ENCODE measurements at places on chromosomes 7 and 10.

DNA sequence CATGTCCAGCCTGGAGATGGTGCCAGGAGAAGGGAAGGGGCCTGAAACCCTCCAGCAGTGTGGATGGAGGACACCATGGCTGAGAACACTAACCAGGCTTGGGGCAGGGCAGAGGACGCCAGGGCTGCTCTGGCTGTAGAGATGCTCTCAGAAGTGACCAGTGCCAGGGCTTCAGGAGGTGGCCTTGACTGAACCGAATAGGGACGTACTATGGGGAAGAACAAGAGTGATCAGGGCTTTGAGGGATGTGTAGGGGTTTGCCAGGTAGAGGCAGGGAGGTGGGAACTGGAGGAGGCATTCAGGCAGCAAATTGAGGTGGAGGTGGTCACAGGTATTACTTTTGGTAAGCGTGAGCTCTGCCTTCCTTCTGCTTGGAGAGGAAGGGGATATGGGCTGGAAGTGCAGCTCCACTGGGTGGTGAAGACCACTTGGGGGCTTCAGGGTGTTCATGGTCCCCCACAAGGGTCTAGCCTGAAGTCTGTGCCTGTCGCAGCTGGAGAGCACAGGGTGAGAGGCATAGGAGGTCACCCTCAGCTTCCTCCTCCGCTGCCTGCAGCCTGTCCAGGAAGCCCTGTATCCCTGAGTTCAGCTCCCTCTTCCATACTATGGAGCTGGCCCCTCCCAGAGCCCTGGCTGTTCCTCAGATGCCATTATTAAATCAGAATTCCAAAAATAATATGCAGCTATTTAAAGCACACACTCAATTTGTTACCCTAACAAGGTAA, 27.8 kb downstream of the ADCY1 start:
- no peak for DNase-seq

- DNase-seq = no peak
These were observed 3.0 kb upstream of the MCM10 start for GRCh38 chr10:13158401-13158800.

GRCh38 chr7:27303026-27303425, 60.4 kb downstream of the EVX1 start:
- DNase-seq = peak; percentile 54

DNA sequence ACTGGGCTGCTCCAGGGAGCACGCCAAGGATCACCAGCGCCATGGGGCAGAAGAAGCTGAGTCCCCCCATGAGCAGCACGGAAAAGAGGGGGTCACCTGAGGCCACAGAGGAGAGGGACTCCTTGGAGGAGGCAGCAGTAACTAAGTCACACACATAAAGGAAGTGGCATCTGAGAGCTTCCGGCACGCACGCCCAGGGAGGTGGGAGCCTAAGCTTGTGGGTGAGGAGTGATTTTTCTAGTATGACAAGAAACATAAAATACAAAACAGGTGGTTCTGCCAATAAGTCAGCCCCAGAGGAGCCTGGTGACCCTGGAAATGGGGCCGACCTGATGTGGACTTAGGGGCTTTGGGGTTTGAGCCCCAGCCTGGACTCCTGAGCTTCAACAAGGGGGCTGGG, 60.8 kb downstream of the CARD11 start:
- DNase-seq = no peak

DNA sequence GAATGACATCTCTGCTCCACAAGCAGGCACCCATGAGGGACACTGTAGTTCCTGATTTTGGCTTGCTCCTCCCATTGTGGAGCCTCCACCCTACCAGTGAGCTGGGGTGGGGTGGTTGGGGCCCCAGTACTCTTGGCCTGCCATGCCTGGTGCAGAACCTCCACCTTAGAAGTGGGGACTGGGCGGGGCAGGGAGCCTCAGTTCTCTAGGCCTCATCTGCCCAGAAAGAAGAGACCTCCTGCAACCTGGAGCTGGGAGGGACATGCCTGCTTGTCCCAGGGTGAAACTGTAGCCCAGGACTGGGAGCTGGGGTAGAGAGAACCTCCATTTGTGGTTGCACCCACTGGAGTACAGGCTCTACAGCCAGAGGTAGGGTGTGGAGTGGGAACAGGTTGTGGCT, 14.4 kb downstream of the RAMP3 start:
- no peak for DNase-seq

DNA sequence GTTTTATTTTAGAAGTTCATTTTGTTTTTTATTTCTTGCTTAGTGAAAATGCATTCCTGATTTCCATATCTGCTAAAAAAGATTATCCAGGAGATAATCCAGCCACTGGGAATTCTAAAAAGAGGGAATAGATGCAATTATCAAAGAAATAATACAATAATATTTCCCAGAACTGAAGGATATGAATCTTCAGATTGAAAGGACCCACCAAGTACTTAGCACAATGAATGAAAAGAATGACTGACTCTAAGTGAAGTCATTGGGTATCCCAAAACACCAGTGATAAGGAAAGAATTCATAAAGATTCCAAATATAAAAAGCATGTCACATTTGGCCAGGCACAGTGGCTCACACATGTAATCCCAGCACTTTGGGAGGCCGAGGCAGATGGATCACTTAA, 79.3 kb downstream of the REEP3 start:
- DNase-seq = no peak

DNA sequence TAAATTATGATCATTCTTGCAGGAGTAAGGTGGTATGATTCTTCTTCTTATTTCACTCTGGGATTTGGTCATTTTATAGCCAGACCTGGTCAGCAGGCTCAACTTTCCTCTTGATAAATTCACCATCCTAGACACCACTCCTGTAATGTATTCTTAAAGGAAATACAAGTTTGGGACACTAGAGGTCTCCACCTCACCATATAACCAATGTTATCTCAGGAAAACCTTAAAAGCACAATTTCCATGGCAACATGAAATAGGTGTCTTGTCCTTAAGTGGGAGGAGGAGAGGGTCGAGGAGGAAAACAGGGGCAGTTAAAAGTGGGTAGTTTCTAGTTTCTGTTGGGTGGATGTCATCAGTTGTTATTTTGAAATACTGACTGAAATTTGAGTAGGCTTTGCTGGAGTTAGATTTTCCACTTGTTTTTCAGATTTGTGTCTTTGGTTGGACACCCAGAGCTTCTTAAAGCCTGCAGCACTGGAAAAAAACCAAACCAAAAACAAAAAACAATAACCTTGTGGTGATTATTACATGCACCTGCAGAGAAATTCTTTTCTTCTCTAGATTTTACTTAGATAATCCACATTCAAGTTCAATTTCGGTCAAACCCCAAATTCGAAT, 163.1 kb downstream of the PRKCQ start:
- DNase-seq = no peak

- no peak for DNase-seq
These were observed 44.6 kb upstream of the DLG5 start for GRCh38 chr10:77970869-77971803.

DNA sequence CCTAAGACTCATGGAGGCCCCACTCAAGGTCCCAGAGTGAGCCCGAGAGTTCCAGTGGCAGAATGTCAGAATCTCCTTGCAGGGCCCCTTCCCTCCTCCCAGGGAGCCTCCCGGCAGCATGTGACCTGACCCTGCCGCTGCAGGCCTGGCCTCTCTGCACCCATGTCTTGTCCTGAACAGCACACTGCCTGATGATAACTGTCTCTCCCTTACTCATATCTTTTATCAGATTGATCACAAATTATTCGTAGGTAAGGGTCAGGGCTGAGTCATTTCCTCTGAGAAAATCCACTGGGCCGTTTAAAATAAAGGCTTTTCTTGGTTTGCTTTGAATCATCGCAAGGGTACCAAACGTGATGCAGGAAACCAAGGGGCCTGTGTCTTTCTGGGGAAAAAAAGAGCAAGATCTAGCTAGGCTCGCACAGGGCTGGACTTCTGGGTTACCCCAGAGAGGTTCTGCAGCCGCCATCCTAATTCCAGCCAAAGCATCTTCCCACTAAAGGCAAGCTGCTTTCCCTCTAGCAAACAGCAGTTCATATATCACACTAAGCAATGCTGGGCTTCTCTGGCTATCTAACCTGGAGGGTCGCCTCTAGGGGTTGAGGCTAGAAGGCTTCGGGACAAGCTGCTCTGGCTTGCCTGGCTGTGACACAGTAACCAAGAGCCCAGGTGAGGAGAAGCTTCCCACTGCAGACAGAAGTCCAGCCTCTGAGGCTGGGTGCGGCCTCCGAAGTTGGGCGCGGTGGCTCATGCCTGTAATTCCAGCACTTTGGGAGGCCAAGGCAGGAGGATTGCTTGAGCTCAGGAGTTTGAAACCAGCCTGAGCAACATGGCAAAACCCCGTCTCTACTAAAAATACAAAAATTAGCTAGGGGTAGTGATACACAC, 104.9 kb downstream of the SPDYE5 start:
- DNase-seq = no peak

DNA sequence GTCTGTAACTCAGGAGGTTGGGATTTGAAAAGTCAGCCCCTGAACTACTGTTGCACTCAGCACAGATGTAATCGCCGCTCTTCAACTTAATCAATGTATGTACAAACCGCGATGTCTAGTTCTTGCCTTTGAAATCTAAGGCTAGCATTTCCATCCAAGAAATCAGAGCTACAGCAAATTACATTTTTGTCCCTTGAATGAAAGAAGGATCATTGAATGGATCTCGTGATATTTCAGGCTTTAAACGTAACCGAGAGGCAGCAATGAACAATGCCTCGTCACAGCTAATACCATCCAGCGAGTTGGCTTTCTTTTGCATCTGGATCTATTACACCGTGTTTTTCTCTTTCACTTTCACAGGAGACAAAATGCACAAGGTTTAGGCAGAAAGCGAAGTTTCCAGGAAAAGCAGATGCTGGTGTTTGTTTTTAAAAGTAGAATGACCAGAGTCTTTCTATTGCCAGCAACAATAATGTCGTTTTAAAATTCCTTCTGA, 5.5 kb downstream of the SKIDA1 start:
- peak; percentile 68 for DNase-seq

DNA sequence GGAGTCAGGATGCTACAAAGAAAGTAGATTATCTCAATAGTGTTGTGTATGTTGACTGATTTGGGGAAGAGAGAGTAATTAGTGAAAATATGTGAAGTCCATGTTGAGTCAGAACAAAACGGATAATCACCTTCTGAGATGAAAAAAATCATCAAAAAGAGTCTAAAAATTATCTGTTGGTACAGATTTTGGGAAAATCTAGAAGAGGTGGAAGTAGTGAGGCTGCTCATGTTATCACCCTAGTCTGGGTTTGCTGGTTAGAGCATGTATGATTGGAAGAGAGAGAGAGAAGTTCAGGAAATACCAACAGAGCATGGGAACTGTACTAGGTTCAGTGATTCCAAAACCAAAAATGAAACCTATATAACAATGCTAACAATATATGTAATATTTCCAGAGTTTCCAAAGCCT, 12.3 kb downstream of the RPA3 start:
- no peak for DNase-seq

DNA sequence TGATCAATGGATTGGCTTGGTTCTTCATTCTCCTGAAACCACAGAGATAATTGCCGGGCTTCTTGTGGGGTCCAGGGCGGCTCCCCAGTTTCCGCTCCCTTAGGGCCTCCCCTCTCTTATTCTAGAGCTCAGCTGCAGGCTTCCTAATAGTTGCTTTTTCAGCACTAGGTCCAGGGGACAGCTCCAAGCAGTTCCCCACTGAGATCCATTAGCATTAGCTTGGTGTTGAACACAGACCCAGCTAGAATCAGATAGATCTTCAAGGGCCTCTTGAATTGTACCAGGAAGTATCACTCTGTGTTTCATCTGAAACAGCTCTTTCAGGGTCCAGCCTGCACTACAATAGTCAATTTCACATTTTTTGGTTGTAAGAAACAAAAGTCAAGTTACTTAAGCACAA, 238.7 kb downstream of the SEC23IP start:
- no peak for DNase-seq

DNA sequence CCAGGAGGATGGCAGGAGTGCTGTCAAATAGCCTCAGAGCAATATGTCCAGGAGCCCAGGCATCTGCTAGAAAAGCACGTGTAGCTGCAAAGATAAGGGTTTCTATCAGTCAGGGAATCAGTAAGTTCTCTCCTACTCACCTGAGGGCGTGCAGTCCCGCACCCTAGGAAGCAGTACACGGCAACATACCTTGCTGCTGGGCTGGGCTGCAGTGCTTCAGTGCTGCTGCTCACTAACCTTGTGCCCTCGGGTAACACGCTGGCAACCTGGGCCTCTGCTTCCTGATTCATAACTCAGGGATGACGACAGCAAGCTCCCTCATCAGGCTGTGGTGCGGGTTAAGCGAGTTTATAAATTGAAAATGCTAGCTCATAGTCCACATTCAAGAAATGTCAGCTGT, 29.5 kb upstream of the CCNY start:
- no peak for DNase-seq

GRCh38 chr10:99430116-99430450, 341 bp downstream of the GOT1 start:
- DNase-seq = no peak

- peak; percentile 24 for DNase-seq
These were observed 35.0 kb upstream of the GIMAP8 start for GRCh38 chr7:150415161-150416153.

GRCh38 chr10:114285961-114286441, 46.9 kb downstream of the VWA2 start:
- no peak for DNase-seq

DNA sequence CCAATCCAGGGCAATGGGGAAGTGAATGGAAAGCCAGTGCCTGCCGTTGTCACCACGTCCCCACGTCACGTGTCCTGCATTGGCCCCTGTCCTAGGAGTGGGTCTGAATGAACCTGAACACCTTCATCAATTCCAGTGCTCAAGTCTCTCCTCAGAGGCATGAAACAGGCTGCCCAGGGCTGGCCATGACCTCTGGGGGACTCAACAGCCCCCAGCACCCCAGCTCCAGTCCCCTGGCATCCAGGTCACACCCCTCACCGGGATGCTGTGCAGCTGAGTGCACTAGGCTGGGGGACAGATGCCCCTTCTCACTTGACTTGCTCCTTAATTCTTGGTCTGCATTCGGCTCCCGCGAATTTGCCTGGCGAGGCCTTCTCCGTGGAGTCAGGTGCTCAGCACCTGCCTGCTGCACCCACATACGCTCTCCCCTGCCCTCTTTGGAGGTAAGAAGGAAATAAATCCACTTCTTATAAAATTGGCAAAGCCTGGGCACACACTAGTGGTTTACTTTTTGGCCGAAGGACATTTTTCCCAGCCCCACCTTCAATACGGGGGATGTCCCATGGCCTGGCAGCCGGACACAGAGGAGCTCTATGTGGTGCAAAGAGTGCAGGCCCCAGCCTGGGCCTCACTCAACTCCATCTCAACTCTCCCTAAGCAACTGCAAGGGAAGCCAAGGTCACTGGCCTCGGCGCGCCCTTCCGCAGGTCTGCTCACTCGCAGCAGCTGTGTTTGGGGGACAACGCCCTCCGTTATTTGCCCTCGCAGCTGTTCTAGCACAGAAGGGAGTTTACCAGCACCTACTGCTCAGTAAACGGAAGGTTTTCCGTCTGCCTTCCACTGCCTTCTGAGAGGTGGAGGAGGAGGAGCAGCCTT, 77.6 kb upstream of the SHH start:
- no peak for DNase-seq

DNA sequence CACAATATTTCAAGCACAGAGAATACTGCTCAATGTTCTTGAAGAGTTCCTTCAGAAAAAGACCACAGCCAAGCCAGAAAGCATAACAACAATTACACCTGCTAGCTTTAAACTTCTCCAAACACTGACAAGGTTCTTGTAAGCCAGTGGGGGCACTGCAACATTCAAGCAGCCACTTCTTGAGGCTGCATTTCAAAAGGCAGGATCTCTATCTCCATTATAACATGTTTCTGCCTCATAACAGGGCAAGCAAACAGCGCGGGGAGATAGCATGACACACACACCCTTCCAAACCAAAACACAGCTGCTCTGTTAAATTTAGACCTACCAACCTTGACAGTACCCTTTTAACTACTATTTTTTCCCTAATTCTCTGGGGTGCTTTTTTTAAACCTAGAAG, 30.8 kb downstream of the CHCHD3 start:
- DNase-seq = no peak

- no peak for DNase-seq
These were observed 23.8 kb downstream of the CUZD1 start for GRCh38 chr10:122821808-122822207.
